ENCODE measurements at places on chromosomes 1 and 21.

GRCh38 chr1:208681878-208682663 lies 437.9 kb upstream of the PLXNA2 start:
- DNase-seq, result no peak

DNA sequence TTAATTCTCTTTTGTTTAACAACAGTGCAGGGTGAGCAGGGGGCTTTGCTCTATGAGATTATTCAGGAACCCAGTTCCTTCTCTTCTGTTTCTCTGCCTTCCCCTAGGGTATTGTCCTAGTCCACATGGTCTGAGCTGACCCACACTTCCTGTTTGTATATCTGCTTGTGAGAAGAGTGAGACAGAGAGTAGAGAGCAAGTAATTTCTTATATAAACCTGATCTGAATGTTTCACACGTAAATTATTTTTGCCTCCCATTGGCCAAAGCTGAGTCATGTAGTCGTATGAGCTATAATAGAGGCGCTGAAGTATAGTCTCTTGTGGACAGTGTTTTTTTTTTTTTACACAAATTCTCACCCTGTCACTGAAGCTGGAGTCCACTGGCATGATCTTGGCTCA lies 134.2 kb upstream of the SERTAD4 start:
- DNase-seq, result no peak

GRCh38 chr1:91243171-91243570 lies 161.5 kb downstream of the HFM1 start:
- no peak for DNase-seq

DNA sequence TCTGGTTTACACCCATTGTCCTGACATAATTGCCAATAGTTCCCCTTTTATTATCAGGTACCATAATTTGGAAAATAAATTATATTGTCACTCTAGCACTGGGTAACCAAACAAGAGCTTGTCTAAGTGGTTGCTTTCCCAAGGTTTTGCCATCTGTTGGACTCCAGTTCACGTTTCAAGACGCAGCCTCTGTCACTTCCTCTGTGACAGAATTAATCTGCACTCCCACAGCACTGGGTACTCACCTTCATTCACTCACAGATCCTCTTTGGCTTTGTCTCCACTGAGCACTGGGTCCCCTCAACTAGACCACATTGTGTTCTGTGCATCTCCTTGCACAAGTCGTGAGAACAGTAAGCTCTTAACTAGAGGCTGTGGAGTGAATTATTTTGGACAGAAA lies 123.6 kb upstream of the JUN start:
- no peak for DNase-seq

- DNase-seq, result no peak
Observed at GRCh38 chr1:11594222-11594621, 60.0 kb downstream of the FBXO2 start.

- no peak for DNase-seq
Observed at GRCh38 chr1:233261206-233261605, 34.3 kb downstream of the PCNX2 start.

- DNase-seq, result peak; percentile 21
Observed at GRCh38 chr1:163315773-163316374, 5.9 kb upstream of the NUF2 start.

DNA sequence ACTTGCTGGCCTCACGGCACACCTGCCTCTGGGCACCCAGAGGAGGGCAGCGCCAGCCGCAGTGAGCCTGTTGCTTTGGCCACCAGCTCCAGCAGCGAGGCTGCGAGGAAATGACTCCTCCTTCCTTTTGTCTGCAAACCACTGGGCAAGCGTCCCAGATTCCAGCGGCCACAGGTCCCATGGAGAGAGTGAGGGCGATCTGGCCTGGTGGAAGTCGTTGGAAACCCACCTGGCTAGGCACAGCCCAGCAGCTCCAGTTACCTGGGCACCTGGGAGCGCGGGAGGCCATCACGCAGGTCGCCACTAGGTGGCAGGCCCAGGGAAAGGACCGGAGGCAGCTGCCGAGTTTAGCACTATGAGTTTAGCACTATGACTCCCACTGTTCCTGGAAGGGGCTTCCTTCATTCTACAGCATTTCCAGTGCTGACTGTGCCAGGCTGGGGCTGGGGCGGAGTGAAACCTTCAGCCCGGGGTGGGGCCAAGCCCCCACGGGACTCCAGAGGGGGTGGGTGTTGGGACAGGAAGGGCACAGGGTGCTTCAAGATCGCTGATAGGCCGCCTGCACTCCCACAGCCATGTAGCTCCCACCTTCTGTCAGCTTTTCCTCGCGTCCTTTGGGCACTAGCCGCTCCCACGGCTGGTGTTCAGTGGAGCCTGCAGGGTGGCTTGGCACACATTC lies 1.1 kb upstream of the ESPN start:
- DNase-seq, result no peak

DNA sequence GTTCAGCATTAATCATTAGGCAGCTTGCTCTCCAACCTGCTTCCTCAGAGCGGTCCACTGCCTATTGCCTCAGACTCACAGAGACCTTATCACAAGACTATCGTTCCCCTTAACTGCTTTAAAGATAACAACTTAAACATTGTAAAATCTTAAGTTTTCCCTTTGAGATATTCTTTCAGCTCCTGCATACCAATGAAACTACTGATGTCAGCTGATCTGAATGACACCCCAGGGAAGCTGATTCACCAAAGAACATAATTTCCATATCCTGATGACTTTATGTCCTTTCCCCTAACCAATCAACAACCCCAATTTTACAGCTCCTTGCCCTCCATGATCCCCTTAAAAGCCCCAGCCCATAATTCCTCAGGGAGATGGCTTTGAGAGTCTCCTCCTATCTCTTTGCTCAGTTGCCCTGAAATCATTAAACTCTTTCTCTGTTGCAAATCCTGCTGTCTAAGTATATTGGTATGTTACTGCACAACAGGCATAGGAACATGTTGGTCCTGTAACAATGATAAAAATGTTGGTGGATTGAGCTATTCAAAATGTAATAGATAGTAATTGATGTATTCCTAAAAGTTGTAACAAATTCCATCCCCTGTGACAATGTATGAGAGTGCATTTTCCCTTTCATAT lies 621.4 kb upstream of the RGS18 start:
- no peak for DNase-seq

All from central memory CD8-positive, alpha-beta T cell (primary cell).